ENCODE measurements at places on chromosomes 2 and 18.

DNA sequence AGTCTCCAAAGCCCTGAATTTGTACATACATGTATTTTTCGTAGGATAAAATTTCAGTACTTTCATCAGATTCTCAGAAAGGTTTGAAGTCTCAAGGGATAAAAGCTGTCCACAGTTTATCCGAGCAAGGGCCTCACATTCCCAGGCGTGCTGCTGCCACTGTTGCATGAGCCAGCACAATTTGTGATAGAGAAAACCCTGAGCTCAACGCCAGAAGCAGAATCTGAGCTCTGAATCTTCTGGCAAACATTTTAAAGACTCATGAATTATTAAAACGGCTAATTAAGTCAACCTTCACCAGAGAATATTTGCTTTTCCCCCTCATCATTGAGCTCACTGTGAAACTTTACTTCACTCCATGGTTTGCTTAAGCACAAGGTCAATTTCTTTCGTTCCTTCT is 38.5 kb upstream of the STPG4 start:
- no peak for DNase-seq

- DNase-seq = no peak
Measured at GRCh38 chr2:101534149-101534611, 59.3 kb upstream of the RFX8 start.

DNA sequence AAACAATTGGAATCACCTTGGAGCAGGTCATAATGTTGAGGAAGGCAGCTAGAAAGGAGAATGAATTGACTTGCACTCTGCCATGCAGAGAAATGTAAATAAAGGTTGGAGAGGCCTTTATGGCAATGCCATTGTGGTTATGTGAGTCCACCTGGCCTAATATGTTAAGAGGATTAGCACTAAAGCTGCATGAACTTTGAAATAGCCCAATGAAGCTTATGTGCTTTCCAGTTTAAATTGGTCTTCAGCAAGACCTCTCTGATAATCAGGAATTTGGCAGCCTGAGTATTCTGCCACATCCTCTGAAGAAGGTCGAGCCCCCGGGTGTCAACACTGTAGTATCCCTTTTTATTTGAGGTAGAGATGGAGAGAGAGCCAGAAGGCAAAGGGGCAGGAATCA is 464.9 kb downstream of the CDH2 start:
- peak; percentile 21 for DNase-seq

- peak; percentile 80 for DNase-seq
Measured at GRCh38 chr2:12062053-12062395, 315.6 kb downstream of the LPIN1 start.

DNA sequence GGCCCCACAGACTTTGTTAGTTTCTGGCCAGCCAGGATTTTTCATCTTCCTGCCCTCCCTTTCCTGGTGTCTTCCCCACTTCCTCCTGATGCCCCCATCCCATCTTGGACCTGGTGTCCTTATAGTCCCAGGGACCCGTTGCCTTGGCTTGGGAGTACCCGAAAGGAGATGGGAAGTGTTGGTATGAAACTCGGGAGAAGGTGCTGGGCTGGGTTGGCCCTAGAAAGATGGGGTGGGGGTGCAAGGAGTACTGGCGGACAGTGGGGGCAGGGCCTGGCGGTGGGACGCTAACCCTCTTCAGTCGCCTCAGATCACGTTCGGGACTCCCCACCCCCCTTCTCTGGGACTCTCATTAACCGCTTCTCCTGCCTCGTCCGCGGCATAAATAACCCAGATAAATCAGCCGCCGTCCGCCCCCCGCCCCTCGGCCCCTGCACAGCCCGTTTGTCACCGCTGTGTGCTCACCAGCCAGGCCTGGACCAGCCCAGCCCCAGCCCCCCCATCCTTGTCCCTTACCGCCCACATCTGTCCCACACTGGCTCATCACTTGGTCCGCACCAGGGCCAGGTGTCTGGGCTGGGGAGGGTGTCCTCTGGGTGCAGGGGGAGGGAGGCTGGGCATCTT is 3.7 kb upstream of the ASIC4 start:
- no peak for DNase-seq

DNA sequence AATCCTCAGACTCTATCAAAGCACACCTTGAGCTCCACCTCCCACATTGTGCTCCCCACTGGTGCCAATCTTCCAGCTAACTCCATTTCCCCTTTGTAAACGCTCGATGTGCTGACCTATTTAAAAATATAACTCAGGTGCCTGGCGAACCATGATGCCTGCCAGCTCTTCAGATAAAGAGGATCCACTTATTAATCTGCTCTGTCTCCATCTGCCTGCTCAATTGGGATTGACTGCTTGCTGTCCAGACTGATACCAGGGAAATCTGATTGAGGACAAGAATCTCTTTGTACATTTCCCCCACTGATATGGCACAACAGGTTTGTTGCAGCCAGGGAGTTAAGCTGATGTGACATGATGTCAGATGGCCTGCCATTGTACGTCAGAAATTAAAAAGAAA is 2036.5 kb upstream of the CELF4 start:
- DNase-seq = no peak

DNA sequence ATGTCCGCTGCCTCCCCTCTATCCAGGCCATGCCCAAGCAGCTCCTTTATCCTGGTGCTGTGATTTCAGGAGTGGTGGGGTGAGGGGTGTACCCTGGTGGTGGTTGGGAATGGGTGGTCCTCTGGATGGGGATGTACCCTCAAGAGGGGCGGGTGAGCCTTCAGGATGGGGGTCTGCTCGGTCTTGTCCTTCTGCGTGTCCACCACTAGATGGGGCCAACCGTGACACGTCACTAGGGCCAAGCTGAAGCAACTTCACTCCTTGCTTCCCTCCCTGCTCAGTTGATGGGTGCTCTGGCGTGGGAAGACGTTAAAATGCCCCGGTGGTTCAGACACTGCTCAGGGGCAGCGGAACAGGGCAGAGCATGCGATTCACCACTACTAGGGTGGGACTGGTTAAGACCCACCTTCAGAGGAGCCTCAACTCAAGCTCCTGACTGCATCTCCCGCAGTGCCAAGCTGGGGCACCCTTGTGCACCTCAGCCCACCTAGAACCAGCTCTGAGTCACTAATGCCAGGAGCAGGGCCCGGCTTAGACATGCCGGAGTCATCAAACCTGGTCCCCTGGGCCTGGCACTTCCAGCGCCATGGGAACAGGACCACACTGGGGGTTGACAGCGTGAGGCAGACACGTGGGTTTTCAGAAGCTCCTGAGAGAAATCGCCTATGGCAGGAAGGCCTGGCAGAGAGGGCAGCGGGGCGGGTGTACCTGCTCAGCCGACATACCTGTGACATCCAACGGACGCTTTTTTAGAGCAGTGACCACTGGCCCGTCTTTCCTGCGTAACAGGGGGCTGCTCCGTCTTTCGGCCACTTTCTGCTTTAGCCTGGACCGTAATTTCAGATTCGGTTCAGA is 256.7 kb downstream of the HDAC4 start:
- DNase-seq = no peak

DNA sequence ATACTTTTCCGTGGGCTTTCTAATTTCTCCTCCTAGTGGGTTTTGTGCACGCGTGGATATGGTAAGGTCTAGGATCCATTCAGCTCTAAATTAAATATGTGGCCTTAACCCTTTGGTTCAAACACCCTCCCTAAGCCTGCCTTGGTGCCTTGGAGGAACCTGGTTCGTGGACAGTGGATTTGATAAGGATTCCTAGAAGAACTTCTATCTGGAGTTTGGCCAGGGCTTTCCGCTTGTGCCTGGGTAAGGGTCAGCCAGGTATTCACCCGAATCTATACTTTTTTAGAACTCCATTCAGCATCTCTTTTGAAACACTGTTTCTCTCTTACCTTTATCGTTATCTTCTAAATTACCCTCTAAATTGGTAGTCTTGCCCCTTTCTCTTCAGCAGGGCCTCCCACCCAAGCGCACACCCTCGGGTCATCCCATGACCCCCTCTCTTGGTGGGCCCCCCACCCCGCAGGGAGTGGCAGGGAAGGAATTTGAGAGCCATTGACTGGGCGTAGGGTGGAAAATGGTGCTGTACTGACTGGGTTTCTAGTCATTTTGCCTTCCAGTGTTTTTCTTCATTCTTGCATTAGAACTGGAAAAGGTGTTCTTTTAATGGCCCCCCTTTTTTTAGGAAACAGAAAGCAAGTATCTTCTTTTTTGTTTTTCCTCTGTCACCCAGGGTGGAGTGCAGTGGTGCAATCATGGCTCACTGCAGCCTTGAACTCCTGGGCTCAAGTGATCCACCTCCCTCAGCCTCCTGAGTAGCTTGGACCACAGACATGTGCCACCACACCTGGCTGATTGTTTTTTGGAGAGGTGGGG is 1.8 kb downstream of the SOCS6 start:
- DNase-seq = no peak

DNA sequence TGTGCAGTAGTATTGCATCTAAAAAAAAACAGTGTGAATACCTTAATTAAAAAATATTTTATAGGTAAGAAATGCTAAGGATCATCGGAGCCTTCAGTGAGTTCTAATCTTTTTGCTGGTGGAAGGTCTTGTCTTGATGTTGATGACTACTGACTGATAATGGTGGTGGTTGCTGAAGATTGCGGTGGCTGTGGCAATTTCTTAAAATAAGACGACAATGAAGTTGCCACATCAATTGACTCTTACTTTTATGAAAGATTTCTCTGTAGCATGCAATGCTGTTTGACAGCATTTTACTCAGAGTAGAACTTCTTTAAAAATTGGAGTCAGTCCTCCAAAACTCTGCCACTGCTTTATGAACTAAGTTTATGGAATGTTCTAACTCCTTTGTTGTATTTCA is 36.2 kb downstream of the GLS start:
- DNase-seq = no peak

DNA sequence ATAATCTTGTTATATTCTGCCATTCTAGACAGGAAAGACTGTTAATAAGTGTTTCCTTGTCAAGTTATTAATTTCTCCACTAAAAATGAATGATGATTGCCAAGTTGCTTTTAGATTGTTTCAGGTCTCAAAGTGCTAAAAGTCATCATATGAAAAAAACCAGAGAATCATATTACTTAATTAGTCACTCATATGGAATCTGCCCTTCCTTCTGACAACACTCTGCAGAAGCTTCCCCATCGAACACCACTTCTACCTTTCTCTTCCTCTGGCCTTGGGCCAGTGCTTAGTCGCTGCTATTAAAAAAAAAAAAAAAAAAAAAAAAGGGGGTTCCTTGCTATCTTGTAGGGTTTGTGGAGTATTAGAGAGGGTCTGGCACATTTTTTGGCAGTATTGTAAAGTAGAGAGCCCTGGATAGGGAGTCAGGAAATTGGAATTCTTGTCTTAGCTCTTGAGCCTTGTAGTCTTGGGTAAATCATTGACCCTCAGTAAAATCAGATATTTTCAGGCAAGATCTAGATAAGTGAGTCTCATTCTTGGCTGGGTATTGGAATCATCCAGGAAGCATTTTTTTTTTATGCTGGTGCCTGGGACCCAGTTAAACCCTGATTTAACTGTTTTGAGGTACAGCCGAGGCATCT is 141.7 kb upstream of the CCDC68 start:
- DNase-seq = no peak

Measured in NCI-H2029 treated with DMSO at 0.1 percent for 48 hours (cell line).